ENCODE measurements at places on chromosomes 3 and 15.
A peak's percentile ranks its signal among the peaks of the same experiment; 100 is the strongest.

- no peak for DNase-seq
- no peak overlapping the region for H3K4me3 ChIP-seq
- H3K27ac ChIP-seq, result no peak overlapping the region
- no peaks in the 10 kb centered on the region for H3K27me3 ChIP-seq
Observed at GRCh38 chr15:90471769-90472168, 58.0 kb upstream of the CRTC3 start.

DNA sequence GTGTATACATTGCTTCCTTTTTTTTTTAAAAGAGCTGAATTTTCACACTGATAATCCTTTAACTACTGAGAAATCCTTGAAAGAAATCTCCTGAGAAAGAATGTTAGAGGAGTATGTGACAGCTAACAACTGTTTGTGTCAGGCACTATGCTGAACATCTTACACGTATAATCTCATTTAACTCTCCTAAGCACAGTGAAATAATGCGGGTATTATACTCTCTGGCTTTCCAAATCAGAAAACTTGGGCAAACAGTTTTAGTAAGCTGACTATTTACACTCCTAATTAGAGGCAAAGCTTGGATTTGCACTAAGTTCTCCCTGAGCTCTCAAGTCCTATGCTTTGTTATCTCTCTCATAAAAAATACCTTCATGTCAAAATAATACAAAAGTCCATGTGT lies 69.3 kb downstream of the SMARCC1 start:
- H3K4me3 ChIP-seq, result no peak overlapping the region
- peaks cover 7% of the 10 kb centered on the region for H3K4me1 ChIP-seq
- H3K27me3 ChIP-seq, result no peaks in the 10 kb centered on the region
- H3K27ac ChIP-seq, result no peak overlapping the region

- no peak overlapping the region for H3K4me3 ChIP-seq
- H3K27me3 ChIP-seq, result no peaks in the 10 kb centered on the region
- DNase-seq, result peak; percentile 34
- H3K36me3 ChIP-seq, result no peaks in the 10 kb centered on the region
Observed at GRCh38 chr15:99437315-99438223, 128.2 kb upstream of the MEF2A start.

DNA sequence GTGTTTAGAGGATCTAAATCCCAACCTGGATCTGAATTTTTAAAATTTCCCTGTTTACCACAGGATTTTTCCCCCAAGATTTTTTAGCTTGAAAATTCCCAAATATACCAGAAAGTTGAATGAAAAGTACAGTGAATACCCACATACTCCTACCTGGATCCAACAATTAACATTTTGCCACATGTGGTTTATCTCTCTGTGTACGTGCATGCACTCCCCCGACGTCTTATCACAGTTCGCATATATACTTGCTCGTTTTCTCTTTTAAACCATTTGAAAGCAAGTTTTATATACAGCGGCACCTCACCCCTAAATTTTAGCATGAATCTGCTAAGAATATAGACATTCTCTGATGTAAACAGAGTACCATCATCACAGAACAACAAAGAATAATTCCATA lies 165.3 kb downstream of the ATG7 start:
- peaks cover 14% of the 10 kb centered on the region for H3K4me1 ChIP-seq
- no peak overlapping the region for H3K27ac ChIP-seq
- H3K4me3 ChIP-seq, result no peak overlapping the region

DNA sequence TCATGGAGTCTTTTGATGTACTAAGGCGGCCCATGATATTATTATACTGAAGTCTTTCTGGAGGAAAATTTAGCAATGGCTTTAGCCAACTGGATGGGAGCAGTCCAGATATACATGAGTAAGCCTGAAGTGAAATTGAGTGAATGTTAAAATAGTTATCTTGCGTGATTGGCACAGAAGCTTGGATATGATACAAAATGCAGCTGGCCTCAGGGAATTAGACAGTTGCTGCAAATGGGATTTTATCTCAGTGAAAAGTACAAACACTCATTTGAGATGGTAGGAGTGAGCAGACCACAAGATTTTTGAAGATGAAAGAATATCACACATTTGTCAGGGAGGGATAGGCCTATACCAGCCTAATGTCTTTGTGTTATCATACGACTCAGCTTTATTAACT lies 8.9 kb downstream of the LMOD3 start:
- no peak overlapping the region for H3K27ac ChIP-seq
- H3K27me3 ChIP-seq, result no peaks in the 10 kb centered on the region
- H3K36me3 ChIP-seq, result no peaks in the 10 kb centered on the region
- DNase-seq, result no peak
- H3K4me1 ChIP-seq, result peaks cover 27% of the 10 kb centered on the region
- H3K4me3 ChIP-seq, result no peak overlapping the region

GRCh38 chr3:128808672-128809071 lies 70.7 kb upstream of the ACAD9 start:
- no peak overlapping the region for H3K4me3 ChIP-seq
- peaks cover 36% of the 10 kb centered on the region for H3K36me3 ChIP-seq
- H3K27ac ChIP-seq, result no peak overlapping the region
- no peak for DNase-seq
- H3K27me3 ChIP-seq, result no peaks in the 10 kb centered on the region

DNA sequence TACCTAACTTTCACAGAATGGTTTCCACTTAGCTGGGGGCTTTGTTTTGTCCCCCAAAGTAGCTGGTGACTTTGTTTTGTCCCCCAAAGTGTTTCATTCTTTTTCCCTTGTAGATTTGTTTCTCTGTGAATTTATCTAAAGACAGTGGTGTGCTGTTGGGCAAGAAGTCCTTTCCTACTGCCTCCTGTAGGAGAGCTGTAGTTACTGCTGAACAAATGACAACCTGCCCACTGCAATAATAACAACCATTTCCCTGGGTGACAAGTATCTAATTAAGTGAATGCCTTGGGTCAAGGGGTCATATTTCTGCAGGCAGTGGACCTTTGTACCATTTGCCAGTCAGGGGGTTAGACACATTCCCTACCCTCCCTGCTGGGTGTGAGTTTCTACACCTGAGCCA lies 125.4 kb upstream of the BFSP2 start:
- peaks cover 4% of the 10 kb centered on the region for H3K4me1 ChIP-seq
- H3K27me3 ChIP-seq, result peaks cover 8% of the 10 kb centered on the region
- no peak overlapping the region for H3K27ac ChIP-seq
- no peak for DNase-seq

DNA sequence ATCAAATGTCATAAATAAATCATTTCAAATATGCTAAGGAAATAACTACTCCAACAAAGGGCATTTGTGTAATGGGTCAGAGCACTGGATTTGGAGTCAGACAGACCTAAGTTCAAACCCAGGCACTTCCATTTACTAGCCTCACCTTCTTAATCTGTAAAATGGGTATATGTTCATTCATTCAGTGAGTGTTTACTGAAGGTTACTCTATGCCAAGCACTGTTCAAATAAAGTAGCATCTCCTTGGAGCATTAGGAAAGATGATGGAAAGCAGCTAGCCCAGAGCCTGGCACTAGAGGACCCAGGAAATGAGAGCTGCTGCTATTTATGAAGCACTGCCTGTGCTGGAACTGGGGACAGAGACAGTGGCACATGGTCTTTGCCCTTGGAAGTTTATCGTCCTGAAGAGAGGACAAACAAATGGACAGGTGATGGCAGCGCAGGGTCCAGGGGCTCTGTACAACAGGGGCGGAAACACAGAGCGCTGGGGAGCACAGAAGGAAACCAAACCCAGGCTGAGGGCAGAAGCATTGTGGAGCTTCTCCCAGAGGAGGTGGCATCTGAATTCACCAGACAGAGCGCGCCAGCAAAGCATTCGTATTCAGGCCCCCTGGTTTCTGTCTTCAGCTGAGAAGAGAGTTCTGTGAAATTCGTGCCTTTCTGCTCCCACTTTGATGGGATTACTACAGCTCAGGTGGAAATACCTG lies 19.0 kb downstream of the TM4SF4 start:
- no peak overlapping the region for H3K4me3 ChIP-seq
- no peak overlapping the region for H3K27ac ChIP-seq
- peaks cover 5% of the 10 kb centered on the region for H3K27me3 ChIP-seq
- DNase-seq, result no peak
- H3K36me3 ChIP-seq, result peaks cover 1% of the 10 kb centered on the region
- peaks cover 16% of the 10 kb centered on the region for H3K4me1 ChIP-seq

- no peaks in the 10 kb centered on the region for H3K36me3 ChIP-seq
- H3K27ac ChIP-seq, result no peak overlapping the region
- DNase-seq, result no peak
- no peaks in the 10 kb centered on the region for H3K27me3 ChIP-seq
- H3K4me1 ChIP-seq, result peaks cover 19% of the 10 kb centered on the region
Observed at GRCh38 chr3:172592898-172593669, 69.9 kb upstream of the TNFSF10 start.

- H3K27ac ChIP-seq, result no peak overlapping the region
- DNase-seq, result no peak
- no peak overlapping the region for H3K4me3 ChIP-seq
- H3K4me1 ChIP-seq, result peaks cover 10% of the 10 kb centered on the region
- no peaks in the 10 kb centered on the region for H3K36me3 ChIP-seq
Observed at GRCh38 chr15:87439090-87439489, 817.4 kb downstream of the NTRK3 start.

DNA sequence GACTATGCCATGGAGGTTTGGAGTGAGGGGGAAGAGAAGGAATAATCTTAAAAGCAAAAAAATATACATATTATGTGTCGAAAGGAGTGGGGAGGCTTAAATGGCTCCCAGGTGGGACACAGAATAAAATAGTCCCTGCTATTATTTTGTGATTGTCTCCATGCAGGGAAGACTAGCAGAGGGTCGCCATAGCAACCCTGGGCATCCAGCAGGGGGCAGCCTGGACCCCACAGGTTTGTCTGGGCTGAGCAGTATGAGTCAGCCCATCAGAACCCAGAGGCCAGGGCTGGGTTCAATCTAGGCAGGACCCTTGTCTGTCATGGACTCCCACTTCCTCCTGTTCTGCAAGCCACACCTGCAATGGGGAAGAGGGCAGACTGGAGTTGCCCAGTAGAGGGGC lies 17.6 kb upstream of the LINGO1 start:
- H3K4me3 ChIP-seq, result no peak overlapping the region
- H3K27me3 ChIP-seq, result peaks cover 45% of the 10 kb centered on the region
- DNase-seq, result no peak
- H3K27ac ChIP-seq, result no peak overlapping the region
- H3K4me1 ChIP-seq, result no peaks in the 10 kb centered on the region

GRCh38 chr3:23114432-23114831 lies 88.7 kb upstream of the UBE2E2 start:
- no peak overlapping the region for H3K4me3 ChIP-seq
- peaks cover 18% of the 10 kb centered on the region for H3K4me1 ChIP-seq
- peaks cover 2% of the 10 kb centered on the region for H3K27me3 ChIP-seq
- H3K36me3 ChIP-seq, result no peaks in the 10 kb centered on the region
- DNase-seq, result no peak
- no peak overlapping the region for H3K27ac ChIP-seq

GRCh38 chr3:138942271-138942670 lies 4.7 kb downstream of the FOXL2 start:
- H3K36me3 ChIP-seq, result no peaks in the 10 kb centered on the region
- H3K27ac ChIP-seq, result no peak overlapping the region
- DNase-seq, result no peak
- no peak overlapping the region for H3K4me3 ChIP-seq
- H3K4me1 ChIP-seq, result peaks cover 17% of the 10 kb centered on the region
